ENCODE measurements at places on chromosomes 13 and 19. TPM values are rescaled to one million over a fixed set of nuclear protein-coding genes. Genes with fewer than 3 reads are reported as not detected.

- DNase-seq: no peak
Observed at GRCh38 chr13:49082653-49083536, 107.2 kb downstream of the FNDC3A start.

DNA sequence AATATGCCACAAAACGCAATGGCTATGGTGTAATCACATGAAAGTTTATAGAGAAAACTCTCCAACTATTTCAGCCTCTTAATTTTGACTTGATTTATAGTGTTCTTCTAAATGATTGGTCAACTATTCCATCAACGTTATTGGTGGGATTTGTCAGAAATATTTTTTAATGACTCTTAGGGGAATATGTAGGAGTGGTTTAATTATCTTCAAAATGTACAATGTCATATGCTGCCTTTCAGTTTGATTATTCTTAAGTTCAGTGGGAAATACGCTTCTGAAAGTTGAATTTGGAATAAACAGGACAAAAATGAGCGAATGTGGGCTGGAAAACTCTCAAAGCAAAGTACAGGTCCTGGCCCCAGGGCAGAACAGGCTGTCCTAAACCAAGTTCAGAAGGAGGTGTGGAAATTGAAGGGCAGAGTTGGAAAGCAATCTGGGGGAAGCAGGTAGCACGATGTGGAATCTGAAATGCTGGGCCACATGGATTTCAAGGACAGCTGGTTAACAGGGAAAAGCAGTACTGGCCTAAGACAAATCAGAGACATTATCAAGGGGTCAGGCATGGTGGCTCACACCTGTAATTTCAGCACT, 60.8 kb upstream of the MYCBP2 start:
- DNase-seq: no peak

GRCh38 chr13:99376132-99376531, 68.9 kb upstream of the GPR183 start:
- DNase-seq: no peak

GRCh38 chr13:46113596-46113995, 8.8 kb upstream of the CPB2 start:
- no peak for DNase-seq

GRCh38 chr13:45886466-45886865, 34.9 kb upstream of the SIAH3 start:
- DNase-seq: no peak

GRCh38 chr13:27919934-27920676, at the start of gene PDX1:
Gene PDX1 (plus strand): TSS chr13:27920000. CDS start chr13:27920139, 139 bp downstream.
- peak; percentile 1 for DNase-seq

- no peak for DNase-seq
Observed at GRCh38 chr13:21240586-21240985, 64.1 kb downstream of the MRPL57 start.

- DNase-seq: no peak
Observed at GRCh38 chr19:23263870-23264590, 13.8 kb upstream of the ZNF724 start.

- no peak for DNase-seq
Observed at GRCh38 chr13:49694446-49694845, 3.2 kb upstream of the EBPL start.

DNA sequence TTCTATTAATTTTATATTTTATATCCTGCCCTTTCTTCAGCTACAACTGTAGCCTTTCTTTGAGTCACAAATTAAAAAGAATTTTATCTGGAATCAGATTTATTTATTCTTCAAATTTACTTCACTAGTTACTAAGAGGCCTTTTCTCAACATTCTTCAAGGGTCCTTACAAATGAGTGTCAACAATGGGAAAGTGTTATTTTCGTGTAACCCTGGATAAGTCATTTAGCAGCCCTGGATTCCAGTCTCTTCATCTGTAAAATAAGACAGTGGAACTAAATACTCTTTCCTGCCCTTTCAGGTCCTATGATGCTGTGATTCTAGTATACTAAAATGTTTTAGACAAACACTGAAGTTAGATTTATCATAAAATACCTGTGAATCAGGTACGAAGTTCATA, 397.0 kb downstream of the KLF12 start:
- DNase-seq: no peak

GRCh38 chr13:102680133-102680717, 14.6 kb downstream of the METTL21C start:
- DNase-seq: no peak

GRCh38 chr19:49749771-49750170, 13.3 kb downstream of the TSKS start:
- no peak for DNase-seq

- no peak for DNase-seq
Observed at GRCh38 chr19:47190167-47190727, 40.8 kb downstream of the BBC3 start.

DNA sequence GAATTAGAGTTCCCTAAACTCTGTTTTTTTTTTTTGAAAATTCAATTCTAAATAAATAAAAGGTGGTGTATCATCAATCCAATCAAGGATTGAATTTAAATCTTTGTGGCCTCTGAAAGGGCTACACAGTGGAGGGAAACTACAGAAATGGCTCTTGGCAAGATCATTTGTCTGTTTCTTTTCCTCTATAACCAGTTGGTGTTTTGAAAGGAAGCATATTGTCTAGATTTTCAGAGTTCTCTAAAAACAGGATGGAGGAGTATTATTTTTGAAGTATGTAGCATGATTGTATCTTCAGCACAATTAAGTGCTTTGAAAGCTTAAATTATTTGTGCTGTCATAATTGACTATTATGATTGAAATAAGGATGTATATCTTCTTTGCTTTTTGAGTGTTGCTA, 29.8 kb downstream of the WASF3 start:
- no peak for DNase-seq

DNA sequence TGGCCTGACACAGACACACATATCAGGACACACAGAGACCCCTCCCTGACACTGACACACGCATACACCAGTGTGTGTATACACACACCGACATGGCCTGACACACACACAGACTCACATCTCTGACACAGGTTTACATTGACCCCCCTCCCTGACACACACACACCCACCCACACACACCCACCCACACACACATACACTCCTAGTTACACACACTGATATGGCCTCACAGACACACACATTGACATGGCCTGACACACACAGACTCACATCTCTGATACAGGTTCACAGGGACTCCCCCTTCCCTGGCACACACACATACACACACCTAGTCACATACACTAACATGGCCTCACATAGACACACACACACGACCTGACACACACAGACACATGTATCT, 4.4 kb upstream of the NFIX start:
- no peak for DNase-seq

CYP2F1 gene
- not detected for total RNA-seq

C1QTNF9 gene
- total RNA-seq: not detected

NKPD1 gene
- 0.07 TPM for total RNA-seq

TMEM238 gene
- total RNA-seq: 2.0 TPM

SIGLEC5 gene
- not detected for total RNA-seq

ZNF709 gene
- total RNA-seq: not detected

OR4F17 gene
- not detected for total RNA-seq
